ENCODE measurements at places on chromosomes 1 and 21.

DNA sequence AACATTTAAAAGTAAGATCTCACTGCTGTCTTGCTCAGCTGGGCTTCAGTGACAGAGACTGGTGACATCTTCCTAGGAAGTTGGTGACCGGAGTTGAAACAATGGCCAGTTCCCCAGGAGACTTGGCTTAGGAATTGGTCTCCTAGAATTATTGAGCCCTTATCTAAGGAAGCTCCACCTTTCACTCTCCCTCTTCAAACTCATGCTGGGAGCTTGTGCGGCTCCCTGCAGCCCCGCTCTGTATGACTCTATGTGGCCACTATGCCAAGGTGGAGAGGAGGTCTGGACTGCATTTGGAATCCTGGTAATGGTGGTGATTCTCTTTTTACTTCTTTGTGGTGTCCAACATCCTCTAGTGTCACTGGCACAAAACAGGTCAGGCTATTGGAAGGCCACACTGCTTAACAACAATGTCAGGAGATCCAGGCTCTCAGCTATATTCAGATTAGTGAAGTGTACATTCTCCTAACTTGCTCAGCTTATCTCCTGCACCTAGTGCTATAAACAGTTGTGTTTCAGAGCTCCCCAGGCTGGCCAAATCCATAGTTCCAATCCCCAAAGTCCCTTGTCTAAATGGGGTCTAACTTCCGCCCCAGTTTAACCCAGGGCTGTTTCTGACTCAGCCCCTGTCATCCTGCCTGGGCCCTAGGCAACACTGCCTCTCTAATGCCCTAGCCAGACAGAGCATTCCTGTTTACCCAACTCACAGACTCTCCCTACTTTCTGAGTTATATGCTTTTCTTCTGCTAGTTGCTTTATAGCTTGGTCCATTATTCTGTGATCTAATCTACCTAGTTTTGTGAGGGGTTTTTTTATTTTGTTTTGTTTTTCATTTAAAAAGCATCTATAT, 18.3 kb downstream of the ATP2B4 start:
- DNase-seq, result no peak

- no peak for DNase-seq
Observed at GRCh38 chr1:84013708-84014107, 14.8 kb upstream of the TTLL7 start.

GRCh38 chr1:230195199-230195598, 128.2 kb downstream of the GALNT2 start:
- no peak for DNase-seq

GRCh38 chr1:116334015-116334547, 39.0 kb upstream of the ATP1A1 start:
- no peak for DNase-seq

GRCh38 chr21:45102391-45102932, 28.1 kb downstream of the ADARB1 start:
- no peak for DNase-seq

DNA sequence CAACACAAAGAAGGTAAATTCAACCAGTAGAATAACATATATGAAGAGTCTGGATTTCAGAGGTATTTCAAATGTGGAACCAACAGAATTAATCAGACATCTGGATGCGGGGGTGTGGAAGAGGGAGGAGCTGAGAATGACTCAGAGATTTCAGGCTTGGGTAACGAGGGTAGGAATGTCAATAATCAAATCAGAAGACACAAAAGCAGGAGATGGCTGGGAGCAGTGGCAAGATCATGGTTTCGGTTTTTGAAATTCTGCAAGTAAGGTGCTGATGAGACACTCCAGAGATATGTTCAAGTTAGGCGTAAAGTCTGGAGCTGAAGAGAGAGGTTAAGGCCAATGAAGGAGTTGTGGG, 64.0 kb downstream of the PLPPR5 start:
- DNase-seq, result no peak

GRCh38 chr1:115624859-115625258, 16.9 kb upstream of the VANGL1 start:
- DNase-seq, result no peak

DNA sequence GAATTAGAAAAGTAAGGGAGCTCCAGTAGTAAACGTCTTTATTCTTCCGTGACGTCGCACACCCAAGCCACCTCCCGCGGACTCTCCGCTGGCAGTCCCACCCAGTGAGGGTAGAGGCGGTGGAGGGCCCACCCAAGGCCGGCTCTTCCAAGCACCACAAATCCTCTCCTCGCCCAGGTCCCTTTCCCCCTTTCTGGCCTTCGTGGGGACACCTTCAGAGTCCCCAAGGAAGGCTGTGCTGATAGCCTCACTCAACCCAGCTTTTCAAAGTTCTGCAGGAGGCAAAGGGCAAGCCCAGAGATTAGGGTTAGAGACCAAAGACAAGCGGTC, 349 bp upstream of the GPN2 start:
- DNase-seq, result no peak

DNA sequence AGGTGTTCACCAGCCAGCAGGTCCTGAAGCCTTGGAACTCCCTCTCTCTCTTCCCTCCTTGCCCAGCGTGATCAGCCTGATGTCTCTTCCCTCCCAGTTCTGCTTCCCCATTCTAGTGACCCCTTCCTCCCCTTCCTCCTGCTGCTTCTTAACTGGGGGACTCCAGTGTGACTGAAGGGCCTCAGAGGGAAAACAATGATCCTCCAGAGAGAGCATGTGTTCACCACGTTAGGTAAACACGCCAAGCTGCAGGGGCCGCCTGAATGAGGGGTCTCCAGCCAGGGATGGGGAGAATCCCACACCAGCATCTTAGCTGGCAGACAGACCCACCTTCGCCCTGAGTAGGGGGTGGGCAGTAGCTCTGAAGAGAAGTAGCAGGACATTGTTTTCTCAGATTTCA, 124.8 kb downstream of the TMEM53 start:
- DNase-seq, result no peak

Data from CD4-positive, alpha-beta T cell treated with Interleukin-1 beta for 1 hour (primary cell).